B cell (primary cell): ENCODE measurements at places on chromosomes 13 and 19. TPM values are rescaled to one million over a fixed set of nuclear protein-coding genes. Genes with fewer than 3 reads are reported as not detected.
A peak's percentile ranks its signal among the peaks of the same experiment; 100 is the strongest.

GRCh38 chr13:41006978-41007743 lies 12.0 kb downstream of the ELF1 start:
- peak overlapping the region; percentile 21 for H3K27ac ChIP-seq
- peaks cover 22% of the 10 kb centered on the region for H3K36me3 ChIP-seq
- H3K4me3 ChIP-seq, result peak overlapping the region; percentile 42
- peaks cover 66% of the 10 kb centered on the region for H3K4me1 ChIP-seq
- peak; percentile 64 for DNase-seq

DNA sequence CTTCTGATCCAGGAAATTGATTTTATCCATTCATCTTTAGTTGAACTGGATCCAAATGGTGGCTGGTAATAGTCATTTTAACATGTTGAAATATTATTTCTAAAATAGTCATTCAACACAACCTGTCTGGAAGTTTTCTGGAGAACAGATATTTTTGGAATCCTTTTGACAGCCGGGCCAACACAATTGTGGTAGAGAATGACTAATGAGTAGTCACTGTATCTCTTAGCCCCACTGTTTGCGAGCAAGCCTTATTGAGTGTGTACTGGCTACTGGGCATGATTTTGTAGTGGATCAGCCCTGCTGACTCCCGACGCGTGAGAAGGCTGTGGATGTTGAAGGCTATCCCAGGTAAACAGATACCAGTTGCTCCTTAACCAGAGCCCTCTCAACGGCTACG lies 383.4 kb downstream of the ZNF536 start:
- no peak overlapping the region for H3K27ac ChIP-seq
- no peaks in the 10 kb centered on the region for H3K27me3 ChIP-seq
- H3K4me1 ChIP-seq, result no peaks in the 10 kb centered on the region
- H3K4me3 ChIP-seq, result no peak overlapping the region

- DNase-seq, result no peak
- no peaks in the 10 kb centered on the region for H3K27me3 ChIP-seq
Measured at GRCh38 chr19:55676383-55676782, 1.4 kb downstream of the EPN1 start.

DNA sequence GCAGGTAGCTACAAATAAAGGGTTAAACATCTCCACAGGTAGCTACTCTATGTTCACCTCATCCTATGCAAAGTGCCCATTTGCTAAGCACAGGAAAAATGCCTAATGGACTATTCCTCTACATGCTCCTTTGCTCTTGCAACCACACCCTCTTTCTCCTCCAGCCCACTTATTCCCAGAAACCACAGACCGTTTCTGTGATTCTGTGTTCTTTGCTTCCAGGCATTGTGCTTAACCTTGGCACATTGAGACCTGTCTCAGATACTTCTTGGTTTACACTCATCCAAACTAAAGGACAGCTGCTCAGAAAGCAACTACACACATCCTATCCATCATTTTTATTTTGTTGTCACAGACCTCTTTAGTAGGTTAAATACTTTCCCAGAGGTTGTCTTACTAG lies 785.0 kb upstream of the MIR17HG start:
- no peaks in the 10 kb centered on the region for H3K36me3 ChIP-seq
- H3K27me3 ChIP-seq, result no peaks in the 10 kb centered on the region
- no peak for DNase-seq
- H3K4me3 ChIP-seq, result no peak overlapping the region

Gene STARD13
- 0.10 and 0.22 TPM in 2 replicates for total RNA-seq

Gene CGB5
- not detected in 2 replicates for total RNA-seq

GRCh38 chr19:3319643-3320353 lies 46.6 kb upstream of the NFIC start:
- no peak overlapping the region for H3K27ac ChIP-seq
- H3K36me3 ChIP-seq, result no peaks in the 10 kb centered on the region
- no peaks in the 10 kb centered on the region for H3K27me3 ChIP-seq
- no peak overlapping the region for H3K4me3 ChIP-seq
- no peak for DNase-seq
- no peaks in the 10 kb centered on the region for H3K4me1 ChIP-seq

Gene VSTM2B
- not detected in 2 replicates for total RNA-seq

DNA sequence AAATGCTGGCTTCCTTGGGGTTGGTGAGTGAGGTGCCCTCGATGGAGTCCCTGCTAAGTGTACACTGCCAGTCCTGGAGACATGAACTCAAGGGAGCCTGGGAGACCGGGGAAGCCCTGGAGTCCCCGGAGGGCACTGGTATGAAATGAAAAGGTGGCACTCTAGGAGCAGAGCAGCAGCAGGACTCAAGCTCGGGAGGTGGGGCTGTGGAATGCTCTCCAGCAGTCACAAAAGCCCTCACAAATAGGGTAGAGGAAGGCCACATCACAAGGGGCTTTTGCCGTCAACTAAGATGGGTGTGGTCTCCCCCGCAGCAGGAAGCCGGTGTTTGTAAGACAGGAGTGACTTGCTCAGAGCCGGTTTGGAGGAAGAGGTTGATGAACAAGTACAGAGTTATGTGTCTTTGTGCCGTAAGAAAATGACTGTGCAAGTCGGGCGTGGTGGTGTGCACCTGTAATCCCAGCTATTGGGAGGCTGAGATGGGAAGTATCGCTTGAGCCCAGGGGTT lies 19.3 kb downstream of the CCNE1 start:
- H3K4me3 ChIP-seq, result no peak overlapping the region
- H3K4me1 ChIP-seq, result peaks cover 25% of the 10 kb centered on the region
- DNase-seq, result peak; percentile 51
- no peaks in the 10 kb centered on the region for H3K36me3 ChIP-seq
- H3K27ac ChIP-seq, result no peak overlapping the region
- H3K27me3 ChIP-seq, result peaks cover 6% of the 10 kb centered on the region

DNA sequence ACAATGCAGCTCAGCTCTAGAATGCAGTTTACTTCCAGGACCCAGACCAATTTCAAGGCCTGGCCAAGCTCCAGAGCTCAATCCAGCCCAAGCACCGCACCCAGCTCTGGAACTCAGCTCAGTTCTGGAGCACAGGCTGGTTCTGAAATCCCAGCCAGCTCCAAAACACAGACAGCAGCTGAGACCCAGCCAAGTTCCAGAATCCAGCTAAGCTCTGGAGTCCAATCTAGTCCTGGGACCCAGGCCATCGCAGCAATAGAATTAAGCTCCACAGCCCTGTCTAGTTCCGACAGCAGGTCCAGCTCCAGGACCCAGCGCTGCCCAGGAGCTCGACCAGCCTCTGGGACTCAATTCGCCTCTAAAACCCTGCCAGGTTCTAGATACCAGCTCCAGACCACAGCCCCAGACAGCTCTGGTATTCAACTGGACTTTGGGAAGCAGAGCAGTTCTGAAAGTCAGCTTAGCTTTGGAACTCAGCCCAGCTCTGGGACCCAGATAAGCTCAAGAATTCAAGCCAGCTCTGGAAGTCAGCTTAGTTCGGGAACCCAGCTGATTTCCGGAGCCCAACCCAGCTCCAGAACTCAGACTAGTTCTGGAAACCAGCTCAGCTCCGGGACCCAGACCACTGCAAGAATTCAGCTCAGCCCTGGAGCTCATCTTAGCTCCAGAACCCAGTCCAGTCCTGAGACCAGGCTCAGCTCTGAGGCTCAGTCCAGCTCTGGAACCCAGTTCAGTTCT lies 6.8 kb downstream of the GIPC3 start:
- DNase-seq, result no peak
- H3K4me3 ChIP-seq, result no peak overlapping the region
- no peak overlapping the region for H3K27ac ChIP-seq
- H3K4me1 ChIP-seq, result no peaks in the 10 kb centered on the region
- no peaks in the 10 kb centered on the region for H3K27me3 ChIP-seq

Gene CD70
- total RNA-seq, result 48.5 and 49.1 TPM in 2 replicates
